Activated CD4-positive, alpha-beta T cell treated with anti-CD3 and anti-CD28 coated beads for 36 hours (primary cell): ENCODE measurements at places on chromosomes 12 and 14. TPM values are rescaled to one million over a fixed set of nuclear protein-coding genes. Genes with fewer than 3 reads are reported as not detected.
A peak's percentile ranks its signal among the peaks of the same experiment; 100 is the strongest.

The TAS2R46 gene
- not detected for total RNA-seq

The ESRRB gene
- 0.11 TPM for total RNA-seq

The GPD1 gene
- 0.37 TPM for total RNA-seq

The CLEC4E gene
- total RNA-seq = not detected

The SVOP gene
- total RNA-seq = not detected

The KIF26A gene
- total RNA-seq = 0.28 TPM

The ARHGAP9 gene
- 101 TPM for total RNA-seq

GRCh38 chr14:103806805-103807204 is 40.6 kb downstream of the PPP1R13B start:
- no peaks in the 10 kb centered on the region for H3K27me3 ChIP-seq
- no peak overlapping the region for H3K4me3 ChIP-seq
- H3K27ac ChIP-seq = no peak overlapping the region
- peak; percentile 18 for DNase-seq

DNA sequence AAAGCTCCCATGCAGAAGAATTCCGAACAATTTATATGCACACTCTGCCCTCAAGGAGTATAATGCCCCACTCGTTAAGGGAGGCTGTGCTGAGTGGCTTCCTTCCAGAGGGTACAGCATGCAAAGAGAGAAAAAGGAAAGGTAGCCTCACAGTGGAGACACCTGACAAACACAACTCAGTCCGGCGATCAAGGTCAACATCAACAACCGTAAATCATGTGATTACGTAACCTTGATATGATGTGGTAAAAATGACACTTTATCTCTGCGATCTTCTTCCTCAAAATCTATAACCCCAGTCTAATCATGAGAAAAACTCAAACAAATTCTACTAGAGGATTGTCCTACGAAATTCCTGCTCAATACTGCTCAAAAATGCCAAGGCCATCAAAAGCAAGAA is 400.5 kb upstream of the CCDC196 start:
- no peaks in the 10 kb centered on the region for H3K36me3 ChIP-seq
- DNase-seq = no peak
- H3K27ac ChIP-seq = no peak overlapping the region
- no peak overlapping the region for H3K4me3 ChIP-seq

- H3K4me1 ChIP-seq = peaks cover 15% of the 10 kb centered on the region
- H3K27ac ChIP-seq = no peak overlapping the region
- H3K27me3 ChIP-seq = peaks cover 2% of the 10 kb centered on the region
Measured at GRCh38 chr12:6262623-6263022, 47.9 kb upstream of the PLEKHG6 start.

DNA sequence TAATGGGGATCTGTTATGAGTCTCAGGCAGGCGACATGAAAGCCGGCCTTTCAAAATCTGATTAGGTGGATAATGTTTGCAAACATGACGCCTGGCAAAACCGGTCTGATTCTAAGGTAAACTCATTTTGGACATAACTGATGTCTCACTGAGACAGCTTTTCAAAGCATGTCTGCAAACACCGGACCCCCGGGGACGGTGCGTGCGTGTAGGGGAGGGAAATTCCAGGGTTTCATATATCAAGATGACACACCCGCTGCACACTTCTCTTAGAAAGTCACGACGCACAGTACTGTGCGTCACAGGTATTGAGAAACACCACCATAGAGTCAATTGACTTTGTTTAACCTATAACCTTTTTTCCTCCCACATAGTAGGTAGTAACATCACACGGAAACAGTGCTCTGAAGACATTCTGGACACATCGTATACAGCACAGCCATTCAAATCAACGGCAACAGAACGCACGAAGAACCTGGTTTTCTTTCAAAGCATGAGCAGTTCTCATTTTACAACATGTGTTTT is 43.9 kb upstream of the TESC start:
- H3K36me3 ChIP-seq = peaks cover 24% of the 10 kb centered on the region
- H3K4me3 ChIP-seq = no peak overlapping the region
- peak overlapping the region; percentile 34 for H3K27ac ChIP-seq
- H3K4me1 ChIP-seq = peaks cover 4% of the 10 kb centered on the region
- H3K27me3 ChIP-seq = no peaks in the 10 kb centered on the region
- DNase-seq = no peak

DNA sequence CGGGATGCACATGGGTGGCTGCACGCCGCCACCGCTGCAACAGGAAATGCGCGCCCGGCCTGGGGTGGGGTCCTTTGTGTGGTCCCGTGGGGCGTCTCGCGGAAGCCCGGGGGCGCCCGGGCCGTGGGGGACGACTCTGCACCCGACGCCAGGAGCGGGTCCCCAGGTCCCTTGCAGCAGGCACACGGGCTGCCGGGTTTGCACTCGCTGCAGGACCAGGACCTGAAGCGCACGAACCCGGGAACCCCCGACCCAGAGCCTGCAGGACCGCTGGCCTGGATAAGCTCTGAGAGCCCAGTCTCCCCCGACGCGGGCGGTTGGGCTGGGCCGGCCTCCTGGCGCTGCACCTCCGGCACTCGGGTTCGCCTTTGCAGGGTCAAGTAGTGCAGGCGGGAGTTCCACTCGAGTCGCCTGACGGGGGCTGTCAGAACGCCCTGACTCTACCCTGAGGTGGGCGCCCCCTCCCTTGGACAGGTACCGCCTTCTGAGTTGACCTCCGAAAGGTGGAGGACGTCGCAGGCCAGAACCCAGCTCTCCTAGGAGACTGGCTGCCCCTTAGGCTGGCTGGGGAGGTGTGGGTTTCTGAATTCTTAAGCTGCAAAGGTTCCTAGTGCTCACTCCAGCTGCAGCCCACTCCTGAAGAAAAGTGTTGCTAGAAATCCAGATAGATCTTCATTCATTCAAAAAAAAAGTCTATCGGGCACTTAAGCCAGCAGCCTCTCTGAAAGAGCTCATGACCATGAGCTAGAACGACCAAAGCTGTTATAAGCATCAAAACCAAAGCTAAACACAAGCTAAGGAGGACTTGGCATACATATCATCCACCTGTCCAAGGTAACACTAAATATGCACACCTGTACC is 68.0 kb downstream of the RNF34 start:
- DNase-seq = no peak
- no peak overlapping the region for H3K27ac ChIP-seq
- no peaks in the 10 kb centered on the region for H3K27me3 ChIP-seq
- H3K4me3 ChIP-seq = peak overlapping the region; percentile 52
- peaks cover 20% of the 10 kb centered on the region for H3K4me1 ChIP-seq

DNA sequence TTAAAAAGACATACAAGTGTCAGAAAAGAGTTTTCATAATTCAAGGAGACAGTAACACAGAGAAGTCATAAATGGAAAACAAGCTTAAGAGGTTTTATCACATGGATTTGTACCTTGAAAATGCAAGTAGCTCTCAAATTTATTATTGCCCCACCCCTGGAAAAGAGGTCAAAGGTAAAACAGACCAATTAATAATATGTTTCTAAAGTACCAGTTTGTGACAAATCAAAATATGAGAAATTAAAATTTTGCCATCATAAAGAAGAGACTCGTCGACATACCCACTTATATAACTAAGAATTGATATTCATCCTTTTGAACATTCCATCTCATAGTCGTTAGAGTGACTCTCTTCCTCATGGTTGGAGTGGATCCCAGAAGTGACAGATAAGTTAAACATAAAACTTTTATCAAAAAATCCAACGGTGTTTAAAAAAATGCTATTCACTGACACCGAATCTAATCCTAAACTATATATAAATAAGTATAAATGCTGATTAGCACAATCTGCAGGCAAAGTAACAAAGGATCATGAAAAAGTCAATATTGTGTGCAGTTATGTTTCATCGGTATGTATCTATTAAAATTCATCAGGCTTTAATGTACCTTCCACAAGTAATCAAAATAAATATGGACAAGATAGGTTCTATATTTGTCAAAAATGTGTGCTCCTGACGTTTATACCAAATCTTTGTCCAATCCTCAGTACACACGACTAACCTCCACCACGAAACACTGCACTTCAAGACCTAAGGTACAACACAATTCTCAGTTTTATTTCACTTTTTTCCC is 2.3 kb downstream of the CORO1C start:
- H3K4me3 ChIP-seq = peak overlapping the region; percentile 88
- H3K36me3 ChIP-seq = no peaks in the 10 kb centered on the region
- H3K4me1 ChIP-seq = peaks cover 47% of the 10 kb centered on the region
- no peak overlapping the region for H3K27ac ChIP-seq

DNA sequence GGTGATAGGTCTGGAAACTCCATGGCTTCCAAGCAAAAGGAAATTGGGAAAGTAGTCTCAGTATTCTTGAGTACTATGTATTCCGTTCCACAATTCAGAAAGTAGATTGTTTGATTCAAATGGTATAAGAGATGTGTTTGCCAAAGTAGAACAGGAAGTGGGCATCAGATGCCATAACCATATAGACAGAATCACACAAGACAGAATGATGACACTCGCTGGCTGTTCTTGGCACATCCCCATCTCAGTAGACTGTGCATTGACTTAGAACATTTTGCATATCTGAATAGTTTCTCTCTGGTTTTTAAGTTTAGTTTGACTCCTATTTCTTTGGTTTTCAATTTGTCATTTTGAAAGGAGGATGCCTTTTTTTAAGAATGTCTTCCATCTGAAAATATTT is 221.1 kb upstream of the RGS6 start:
- peaks cover 36% of the 10 kb centered on the region for H3K36me3 ChIP-seq
- no peak overlapping the region for H3K4me3 ChIP-seq
- DNase-seq = peak; percentile 20
- peaks cover 17% of the 10 kb centered on the region for H3K4me1 ChIP-seq

DNA sequence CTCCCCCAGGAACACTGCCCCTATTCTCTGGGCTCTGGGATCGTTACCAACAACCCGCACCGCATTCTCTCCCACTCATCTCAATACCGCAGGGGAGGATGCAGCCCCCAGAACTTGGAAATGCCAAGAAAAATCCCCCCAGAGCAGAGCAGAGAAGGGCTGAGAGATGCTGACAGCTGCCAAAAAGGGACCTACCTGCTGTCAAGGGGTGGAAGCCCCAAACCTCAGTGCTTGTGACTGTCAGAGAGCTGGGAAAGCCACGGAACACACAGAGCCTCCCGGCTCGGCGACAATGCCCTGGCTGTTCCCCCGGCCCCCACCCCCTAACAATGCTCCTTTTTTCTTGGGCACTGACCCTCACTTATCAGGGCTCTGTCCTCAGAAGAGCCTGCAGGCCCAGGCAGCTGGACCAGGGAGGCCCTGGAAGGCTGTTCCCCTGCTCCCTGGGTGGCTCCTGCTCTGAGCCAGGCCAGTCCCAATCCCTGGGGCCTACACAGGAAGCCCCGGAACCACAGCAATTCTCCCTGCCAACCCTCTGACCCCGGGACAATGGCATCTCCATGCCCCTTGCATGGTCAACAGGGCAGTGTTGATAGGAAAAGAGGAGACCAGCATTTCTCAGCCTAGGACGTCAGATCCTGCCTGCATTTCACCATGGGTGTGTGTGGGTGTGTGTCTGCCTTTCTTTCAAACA is 78.9 kb downstream of the ITPK1 start:
- peaks cover 22% of the 10 kb centered on the region for H3K4me1 ChIP-seq
- H3K27me3 ChIP-seq = no peaks in the 10 kb centered on the region
- no peak overlapping the region for H3K4me3 ChIP-seq

GRCh38 chr14:22084393-22085281 is 411.0 kb upstream of the OR4E1 start:
- no peaks in the 10 kb centered on the region for H3K36me3 ChIP-seq
- no peak for DNase-seq
- peak overlapping the region; percentile 65 for H3K4me3 ChIP-seq

GRCh38 chr12:108565976-108566375 is 3.6 kb downstream of the ISCU start:
- H3K4me1 ChIP-seq = peaks cover 63% of the 10 kb centered on the region
- peak; percentile 84 for DNase-seq
- H3K27ac ChIP-seq = peak overlapping the region; percentile 59
- H3K36me3 ChIP-seq = peaks cover 49% of the 10 kb centered on the region
- no peak overlapping the region for H3K4me3 ChIP-seq

DNA sequence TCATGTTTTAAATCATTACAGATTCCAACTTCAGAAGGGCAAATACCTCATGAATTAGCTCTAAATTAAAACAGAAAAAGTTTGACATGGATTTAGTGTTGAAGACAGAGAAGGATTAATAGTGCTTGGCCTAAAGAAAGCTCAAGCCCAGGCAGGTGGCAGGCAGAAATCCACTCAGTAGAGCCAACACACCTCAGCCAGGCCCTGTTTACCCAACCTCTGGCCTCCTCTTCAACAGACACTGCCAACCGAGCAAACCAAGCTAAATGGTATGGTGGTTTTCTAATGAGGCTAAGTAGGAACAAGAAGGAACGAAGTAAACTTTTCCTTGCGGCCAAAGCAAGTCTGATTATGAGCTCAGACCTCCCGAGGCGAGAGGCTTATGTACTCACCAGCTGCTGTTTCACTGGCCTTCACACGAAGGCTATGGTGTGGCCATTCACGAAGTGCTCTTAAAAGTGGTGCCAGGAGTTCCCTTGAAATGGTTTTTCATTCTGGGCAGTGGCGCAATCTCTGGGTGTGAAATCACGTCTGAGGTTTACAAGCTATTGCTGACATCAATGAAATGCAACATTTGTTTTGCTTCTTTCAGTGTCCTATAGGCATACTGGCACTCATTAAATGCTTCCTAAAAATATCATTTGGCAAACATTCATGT is 124.1 kb upstream of the LGR5 start:
- H3K4me1 ChIP-seq = no peaks in the 10 kb centered on the region
- H3K36me3 ChIP-seq = no peaks in the 10 kb centered on the region
- H3K4me3 ChIP-seq = no peak overlapping the region
- DNase-seq = no peak
- H3K27me3 ChIP-seq = peaks cover 1% of the 10 kb centered on the region
- no peak overlapping the region for H3K27ac ChIP-seq

GRCh38 chr12:129599406-129599805 is 304.4 kb downstream of the TMEM132D start:
- H3K4me1 ChIP-seq = no peaks in the 10 kb centered on the region
- no peak overlapping the region for H3K27ac ChIP-seq
- no peak for DNase-seq
- no peaks in the 10 kb centered on the region for H3K36me3 ChIP-seq
- H3K4me3 ChIP-seq = no peak overlapping the region

- no peak overlapping the region for H3K27ac ChIP-seq
- no peaks in the 10 kb centered on the region for H3K4me1 ChIP-seq
- DNase-seq = no peak
- H3K27me3 ChIP-seq = no peaks in the 10 kb centered on the region
- H3K4me3 ChIP-seq = no peak overlapping the region
Measured at GRCh38 chr12:154058-154457, 59.9 kb downstream of the SLC6A12 start.
